ENCODE measurements at places on chromosomes 1 and 21.
A peak's percentile ranks its signal among the peaks of the same experiment; 100 is the strongest.

- peak; percentile 38 for DNase-seq
Measured at GRCh38 chr1:204763773-204764427, 78.4 kb upstream of the LRRN2 start.

DNA sequence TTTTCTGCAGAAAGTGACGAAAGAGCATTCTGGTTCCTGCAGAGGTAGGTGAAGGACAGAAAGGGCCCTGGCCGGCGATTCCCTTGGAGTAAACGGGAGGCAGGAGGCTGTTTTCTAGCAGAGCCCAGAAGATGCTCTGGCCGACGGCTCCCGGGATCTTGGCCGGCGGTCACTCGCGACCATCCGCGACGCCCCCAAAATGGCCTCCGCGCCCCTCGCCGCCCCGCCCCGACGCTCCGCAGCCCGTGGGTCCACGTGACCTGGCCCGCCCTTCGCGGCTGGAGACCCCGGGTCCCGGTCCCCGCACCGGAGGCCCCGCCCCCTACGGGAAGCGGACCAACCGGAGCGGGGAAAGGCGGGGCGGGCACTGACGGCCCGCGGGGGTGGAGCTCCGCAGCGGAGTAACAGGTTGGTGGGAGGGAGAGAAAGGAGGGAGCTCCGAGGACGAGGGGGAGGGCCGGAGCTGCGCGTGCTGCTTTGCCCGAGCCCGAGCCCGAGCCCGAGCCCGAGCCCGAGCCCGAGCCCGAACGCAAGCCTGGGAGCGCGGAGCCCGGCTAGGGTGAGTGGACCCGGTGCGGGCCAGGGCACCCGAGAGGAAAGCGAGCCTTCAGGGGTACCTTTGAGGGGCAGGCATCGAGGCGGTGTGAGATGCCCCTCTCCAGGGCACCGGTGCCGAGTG is at the start of gene CGN:
Gene CGN (plus strand): TSS at position 431 of the 679 bp plus-strand sequence. CDS start 7,133 bp downstream, outside the sequence.
- peak; percentile 86 for DNase-seq

DNA sequence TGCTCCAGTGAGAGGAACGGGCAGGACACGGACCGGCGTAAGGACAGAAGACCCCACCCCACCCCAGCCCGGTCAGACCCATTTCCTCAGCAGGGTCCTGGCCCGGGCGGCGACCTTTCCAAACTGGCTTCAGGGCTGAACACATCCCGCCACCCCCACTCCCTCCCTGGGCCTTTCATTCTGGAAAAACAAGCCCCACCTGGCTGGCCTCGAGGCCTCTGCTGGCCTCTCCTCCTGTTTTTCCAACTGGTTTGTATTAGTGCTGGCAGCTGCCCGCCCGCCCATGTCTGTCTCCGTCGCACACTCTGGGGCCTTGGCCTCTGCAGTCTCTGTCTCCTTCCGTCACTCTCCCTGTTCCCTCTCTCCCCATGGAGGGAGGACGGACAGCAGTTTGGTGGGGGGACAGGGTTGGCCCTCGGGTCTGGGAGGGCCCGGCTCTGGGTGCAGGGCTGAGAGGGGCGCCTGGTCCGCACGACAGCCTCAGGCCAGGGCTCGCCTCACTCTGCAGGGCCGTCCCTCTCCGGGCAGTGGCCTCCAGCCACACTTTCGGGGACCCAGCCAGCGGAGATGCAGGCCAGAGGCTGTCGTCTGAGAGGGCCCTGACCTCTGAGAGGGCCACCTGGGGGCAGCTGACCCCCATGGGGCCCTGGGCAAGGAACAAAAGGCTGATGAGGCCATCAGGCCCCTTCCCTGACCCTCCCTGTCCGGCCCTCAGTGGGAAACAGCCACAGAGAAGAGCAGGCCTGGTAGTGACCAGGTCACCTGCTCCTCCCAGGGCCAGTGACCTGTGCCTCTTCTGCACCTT is 1.5 kb upstream of the MXRA8 start:
- no peak for DNase-seq

DNA sequence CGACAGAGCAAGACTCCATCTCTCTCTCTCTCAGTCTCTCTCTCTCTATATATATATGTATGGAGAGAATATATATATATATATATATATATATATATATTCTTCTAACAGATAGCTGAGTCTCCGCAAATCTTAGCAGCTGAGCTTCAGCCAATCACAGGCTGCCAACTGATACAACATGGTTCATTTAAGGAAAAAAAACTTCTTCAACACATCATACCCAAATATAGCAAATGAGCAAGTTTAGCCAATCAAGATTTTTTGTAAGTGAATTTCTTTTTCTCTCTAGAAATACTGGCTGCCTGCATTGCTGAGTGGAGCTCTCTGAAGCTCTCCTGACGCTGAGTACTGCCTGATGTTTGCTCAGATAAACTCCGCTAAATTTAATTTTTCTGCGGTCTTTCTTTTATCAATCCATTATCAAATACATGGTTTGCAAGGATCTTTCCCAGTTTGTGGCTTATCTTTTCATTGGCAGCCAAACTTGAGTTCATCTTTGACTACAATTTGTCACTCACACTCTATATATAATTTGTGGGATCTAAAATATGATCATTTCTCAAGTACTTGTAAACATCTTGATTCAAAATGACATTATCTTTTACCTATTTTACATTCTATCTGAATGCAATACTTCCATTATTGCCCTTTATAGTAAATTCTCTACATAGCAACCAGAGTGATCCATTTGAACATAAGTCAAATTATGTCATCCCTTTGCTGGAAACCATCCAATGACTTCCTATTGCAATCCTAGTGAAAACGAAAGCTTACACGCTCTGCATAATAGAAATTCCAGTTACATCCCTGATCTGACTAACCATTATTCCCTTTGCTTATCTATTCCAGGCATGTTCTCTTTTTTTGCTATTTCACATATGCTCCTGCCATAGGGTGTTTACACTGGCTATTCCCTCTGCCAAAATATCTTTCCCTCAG is 2131.7 kb downstream of the MRPL39 start:
- DNase-seq: no peak

GRCh38 chr21:46126309-46127238 is 28.7 kb downstream of the COL6A2 start:
- no peak for DNase-seq

DNA sequence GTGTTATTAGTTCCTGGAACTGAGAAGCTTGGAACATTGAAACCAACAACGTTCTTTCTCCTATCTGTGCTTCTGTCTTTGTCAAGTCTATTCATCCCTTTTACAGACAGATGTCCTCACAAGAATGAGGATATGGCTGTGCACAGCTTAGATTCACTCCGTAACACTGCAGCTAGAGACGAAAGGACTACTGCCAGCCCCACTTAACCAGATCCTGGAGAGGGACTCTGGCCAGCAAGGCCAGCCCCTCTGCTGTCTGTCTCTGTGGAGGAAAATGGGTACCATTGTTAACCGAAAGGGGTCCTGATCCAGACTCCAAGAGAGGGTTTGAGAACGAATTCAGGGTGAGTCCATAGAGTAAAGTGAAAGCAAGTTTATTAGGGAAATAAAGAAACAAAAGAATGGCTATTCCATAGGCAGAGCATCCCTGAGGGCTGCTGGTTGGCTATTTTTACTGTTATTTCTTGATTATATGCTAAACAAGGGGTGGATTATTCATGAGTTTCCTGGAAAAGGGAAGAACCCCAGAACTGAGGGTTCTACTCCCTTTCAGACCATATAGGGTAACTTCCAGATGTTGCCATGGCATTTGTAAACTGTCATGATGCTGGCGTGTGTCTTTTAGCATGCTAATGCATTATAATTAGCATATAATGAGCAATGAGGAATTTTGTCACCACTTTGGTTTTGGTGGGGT is 17.4 kb upstream of the USP24 start:
- no peak for DNase-seq

- DNase-seq: no peak
Measured at GRCh38 chr1:211722277-211723175, 47.1 kb upstream of the NEK2 start.

DNA sequence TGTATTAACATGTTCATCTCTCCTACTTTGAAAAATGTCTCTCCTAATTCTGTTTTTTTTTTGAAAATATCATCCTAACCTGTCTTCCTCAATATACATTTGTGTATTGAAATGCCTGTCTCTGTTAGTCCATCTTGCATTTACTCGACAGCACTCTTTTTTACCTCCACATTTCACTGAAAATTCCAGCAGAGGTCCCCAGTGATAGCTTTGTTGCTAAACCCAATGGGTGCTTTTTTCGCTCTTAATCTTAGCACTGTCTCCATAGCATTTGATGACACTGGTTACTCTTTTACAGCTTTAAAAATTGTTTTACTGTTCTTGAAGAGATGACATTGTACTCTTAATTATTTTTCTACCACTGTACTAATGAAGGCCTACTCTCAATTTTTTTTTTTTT is 10.8 kb downstream of the OSBPL9 start:
- DNase-seq: no peak

DNA sequence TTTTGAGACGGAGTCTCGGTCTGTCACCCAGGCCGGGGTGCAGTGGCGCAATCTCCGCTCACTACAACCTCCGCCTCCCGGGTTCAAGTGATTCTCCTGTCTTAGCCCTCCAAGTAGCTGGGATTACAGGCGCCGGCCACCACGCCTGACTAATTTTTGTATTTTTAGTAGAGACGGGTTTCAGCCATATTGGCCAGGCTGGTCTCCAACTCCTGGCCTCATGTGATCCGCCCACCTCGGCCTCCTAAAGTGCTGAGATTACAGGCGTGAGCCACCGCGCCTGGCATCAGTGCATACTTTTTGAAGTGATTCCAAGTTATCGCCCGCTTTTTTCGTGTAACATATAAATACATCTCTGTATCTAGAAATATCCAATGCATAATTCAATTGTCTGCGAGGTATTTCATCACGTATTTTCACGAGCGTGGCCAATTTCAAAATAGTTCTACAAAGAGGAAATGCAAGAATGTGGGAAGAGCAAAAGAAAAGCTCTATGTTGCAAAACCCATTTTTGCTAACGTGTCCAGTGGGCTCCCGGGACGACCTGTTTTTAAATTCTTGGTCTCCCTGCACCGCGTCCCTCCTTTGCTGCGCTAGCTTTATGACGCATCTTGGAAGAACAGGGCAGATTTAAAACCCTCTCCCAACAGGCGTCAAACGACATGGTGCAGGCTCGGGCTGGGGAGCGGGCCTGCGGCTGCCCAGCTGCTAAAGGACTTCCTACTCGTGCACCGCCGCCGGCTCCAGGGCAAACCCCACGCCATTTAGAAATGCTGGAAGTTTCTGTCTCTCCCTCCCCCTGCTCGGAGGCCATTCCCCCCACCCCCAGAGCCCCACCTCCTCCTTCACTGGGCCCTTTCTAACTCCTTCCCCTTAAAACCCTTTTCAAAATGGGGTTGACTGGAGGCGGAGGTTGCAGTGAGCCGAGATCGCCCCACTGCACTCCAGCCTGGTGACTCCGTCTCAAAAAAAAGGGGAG is 923 bp upstream of the IFNGR2 start:
- peak; percentile 84 for DNase-seq
